ENCODE measurements at places on chromosomes 16 and 17. TPM values are rescaled to one million over a fixed set of nuclear protein-coding genes. Genes with fewer than 3 reads are reported as not detected.

- H3K27me3 ChIP-seq, result no peaks in the 10 kb centered on the region
- DNase-seq, result no peak
These were observed 520.8 kb downstream of the GRIN2A start for GRCh38 chr16:9661336-9662017.

- no peaks in the 10 kb centered on the region for H3K4me1 ChIP-seq
- no peak overlapping the region for H3K27ac ChIP-seq
- no peak overlapping the region for H3K4me3 ChIP-seq
- no peaks in the 10 kb centered on the region for H3K36me3 ChIP-seq
- H3K27me3 ChIP-seq, result no peaks in the 10 kb centered on the region
- no peak for DNase-seq
These were observed 7.4 kb upstream of the CIAO3 start for GRCh38 chr16:747978-748746.

- no peaks in the 10 kb centered on the region for H3K36me3 ChIP-seq
- DNase-seq, result no peak
- H3K4me3 ChIP-seq, result no peak overlapping the region
- peaks cover 94% of the 10 kb centered on the region for H3K27me3 ChIP-seq
These were observed 4.4 kb upstream of the LHX1 start for GRCh38 chr17:36932694-36933511.

GRCh38 chr17:59483860-59484259 is 81.5 kb upstream of the DHX40 start:
- no peaks in the 10 kb centered on the region for H3K27me3 ChIP-seq
- H3K4me3 ChIP-seq, result no peak overlapping the region
- H3K27ac ChIP-seq, result no peak overlapping the region
- no peaks in the 10 kb centered on the region for H3K4me1 ChIP-seq
- DNase-seq, result no peak
- H3K36me3 ChIP-seq, result no peaks in the 10 kb centered on the region

The OR3A3 gene
- not detected for total RNA-seq

The TCAP gene
- total RNA-seq, result 2.6 TPM
